ENCODE measurements at places on chromosomes 6 and 20.

GRCh38 chr6:13463941-13464340 is 23.5 kb downstream of the GFOD1 start:
- DNase-seq: no peak

DNA sequence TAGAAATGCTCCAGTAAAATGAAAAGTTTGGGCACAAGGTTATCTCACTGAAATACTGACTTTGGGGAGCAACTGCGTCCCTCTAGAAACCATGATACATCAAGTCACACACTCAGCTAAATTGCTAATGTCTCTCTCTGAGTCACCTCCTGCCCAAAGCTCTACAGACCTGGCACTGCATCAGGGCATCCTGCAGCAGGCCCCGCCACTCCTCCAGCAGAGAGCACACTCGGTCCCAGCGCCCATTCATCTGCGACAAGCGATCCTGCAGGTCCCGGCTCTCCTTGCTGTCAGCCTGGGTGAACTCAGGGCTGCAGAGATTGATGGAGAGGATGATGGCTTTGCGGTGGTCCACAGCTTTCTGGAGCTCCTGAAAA is 329.0 kb downstream of the ESR1 start:
- DNase-seq: no peak

DNA sequence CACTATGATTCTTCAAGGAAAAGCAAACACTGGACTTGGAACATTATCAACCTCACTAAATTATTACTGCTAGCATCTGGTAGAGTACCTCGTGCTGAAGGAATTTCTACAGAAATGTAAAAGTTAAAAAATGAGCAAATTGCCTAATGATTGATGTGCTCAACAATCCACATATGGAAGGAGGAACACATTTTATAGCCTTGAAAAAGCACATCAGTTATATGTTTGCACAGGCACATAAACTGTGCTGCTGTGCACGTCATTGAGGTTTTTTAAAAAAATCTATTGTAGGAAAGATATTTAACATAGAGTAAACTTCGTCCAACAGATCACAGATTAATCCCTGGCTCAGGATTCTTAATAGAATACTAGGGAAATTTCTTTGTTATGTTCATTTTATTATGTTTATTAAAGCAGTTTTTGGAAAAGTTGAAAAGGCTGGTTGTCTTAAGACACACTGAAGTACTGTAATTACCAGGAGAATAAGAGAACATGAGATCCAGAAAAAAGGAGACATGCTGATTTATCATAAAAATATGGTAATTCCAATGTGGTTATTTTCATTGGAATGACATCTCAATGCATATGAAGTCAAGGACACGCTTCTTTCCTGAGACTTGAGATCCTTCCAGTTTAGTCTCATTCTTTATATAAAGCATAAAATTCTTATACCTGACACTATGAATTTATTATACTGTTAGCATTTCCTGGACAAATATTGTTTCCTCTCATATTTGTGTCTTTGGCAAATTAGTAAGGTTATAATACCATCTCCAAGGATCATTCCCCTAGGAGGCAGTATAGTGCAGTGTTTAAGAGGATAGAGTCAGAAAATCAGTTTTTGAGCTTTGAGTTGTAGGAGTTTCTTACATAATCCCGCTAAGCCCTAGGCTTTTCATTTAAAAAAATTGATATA is 511.1 kb downstream of the TENT5A start:
- no peak for DNase-seq

DNA sequence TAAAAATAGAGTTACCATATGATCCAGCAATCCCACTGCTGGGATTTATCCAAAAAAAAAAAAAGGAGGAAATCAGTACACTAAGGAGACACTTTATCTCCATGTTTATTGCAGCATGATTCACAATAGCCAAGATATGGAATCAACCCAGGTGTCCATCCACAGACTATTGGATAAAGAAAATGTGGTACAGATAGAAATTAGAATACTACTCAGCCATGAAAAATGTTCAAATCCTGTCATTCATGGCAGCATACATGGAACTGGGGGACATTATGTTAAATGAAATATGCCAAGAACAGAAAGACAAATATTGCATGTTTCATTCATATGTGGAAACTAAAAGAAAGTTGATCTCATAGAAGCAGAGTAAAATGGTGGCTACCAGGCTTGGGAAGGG is 75.3 kb downstream of the ERMARD start:
- no peak for DNase-seq

DNA sequence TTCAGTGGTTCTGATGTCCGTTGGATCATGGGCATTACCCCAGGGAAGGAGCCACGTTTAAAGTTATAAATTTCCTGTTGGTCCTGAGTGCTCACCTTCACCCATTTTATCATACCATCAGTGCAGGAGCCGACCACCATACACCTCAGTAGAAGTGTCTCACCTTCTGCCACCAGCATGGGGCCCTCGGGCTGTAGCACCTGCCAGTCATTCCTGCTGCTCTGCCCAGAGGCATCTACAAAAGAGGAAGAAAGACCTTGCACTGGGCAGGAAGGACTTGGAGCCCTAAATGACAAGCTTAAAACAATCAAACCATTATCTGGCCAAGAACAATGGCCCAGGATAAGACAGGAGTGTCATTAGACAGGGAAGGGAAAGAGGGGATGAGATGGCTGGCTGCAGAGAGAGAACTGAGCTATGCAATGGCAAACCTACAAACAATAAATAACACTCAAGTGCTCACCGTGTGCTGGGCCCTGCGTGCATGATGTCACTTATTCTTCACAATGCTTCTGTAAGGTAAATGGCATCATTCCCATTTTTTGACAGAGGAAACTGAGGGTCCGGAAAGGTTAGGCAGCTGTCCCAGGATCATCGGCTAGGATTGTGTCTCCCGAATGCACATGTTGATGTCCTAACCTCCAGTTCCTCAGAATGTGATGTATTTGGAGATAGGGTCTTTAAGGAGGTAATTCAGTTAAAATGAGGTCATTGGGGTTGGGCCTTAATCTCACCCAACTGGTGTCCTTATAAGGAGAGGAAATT is 11.2 kb downstream of the SIRPB2 start:
- DNase-seq: no peak

- no peak for DNase-seq
Measured at GRCh38 chr6:73487473-73487872, 25.9 kb downstream of the MTO1 start.
